ENCODE measurements at places on chromosomes 1 and 21.

DNA sequence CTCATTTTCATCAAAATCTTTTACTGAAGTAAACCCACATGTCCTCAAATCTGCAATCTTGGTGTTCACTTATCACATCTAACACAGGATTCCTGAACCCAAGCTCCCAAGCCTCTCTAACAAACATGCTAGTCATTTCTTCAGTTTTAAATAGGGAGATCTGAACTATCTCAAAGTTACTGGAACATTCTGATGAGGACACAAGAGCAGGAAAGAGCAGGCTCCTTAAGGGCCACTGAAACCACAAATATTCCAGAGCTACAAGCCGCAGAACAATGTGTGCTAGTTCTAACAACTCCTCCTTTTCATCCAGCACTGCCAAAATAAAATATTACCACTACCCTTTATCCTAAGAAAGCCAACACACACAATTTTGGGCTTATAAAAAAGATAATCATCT lies 38.9 kb downstream of the WARS2 start:
- DNase-seq: no peak

GRCh38 chr1:151238467-151238739 lies 16.1 kb upstream of the PSMD4 start:
- no peak for DNase-seq

DNA sequence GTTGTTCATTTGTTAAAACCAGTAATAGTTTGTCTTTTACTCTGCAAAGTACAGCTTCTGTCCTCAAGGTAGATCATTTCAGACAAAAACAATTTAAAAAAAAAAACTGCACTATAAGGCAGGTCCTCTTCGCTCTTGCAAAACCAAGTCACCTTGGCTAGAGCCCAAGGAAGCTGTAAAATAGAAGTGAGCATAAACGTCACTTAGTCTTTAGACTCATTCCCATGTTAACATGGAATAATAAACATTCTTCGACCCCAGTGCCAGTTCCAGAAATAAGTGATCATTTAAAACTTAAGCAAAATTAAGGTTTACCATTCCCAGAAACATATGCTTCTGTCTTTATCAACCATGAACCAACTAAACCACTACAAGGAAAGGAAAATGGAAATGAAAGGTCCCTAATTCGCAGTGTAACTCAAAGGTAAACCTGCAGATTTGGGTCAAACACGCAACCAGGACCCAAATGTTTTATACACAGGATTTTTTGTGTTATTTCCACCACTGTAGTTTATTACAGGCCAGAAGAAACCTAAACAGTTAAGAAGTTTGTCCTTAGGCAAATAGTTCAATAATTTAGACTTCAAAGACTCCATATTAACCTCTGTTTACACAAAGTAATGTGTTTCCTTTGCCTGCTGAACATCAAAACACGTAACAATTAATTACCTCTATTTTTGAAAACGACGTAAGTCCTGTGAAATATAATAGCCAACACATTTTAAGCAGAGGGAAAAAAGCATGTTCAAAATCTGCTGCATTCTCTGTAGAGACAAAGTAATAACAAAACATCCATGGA lies 54.6 kb downstream of the TGFBR3 start:
- DNase-seq: no peak

DNA sequence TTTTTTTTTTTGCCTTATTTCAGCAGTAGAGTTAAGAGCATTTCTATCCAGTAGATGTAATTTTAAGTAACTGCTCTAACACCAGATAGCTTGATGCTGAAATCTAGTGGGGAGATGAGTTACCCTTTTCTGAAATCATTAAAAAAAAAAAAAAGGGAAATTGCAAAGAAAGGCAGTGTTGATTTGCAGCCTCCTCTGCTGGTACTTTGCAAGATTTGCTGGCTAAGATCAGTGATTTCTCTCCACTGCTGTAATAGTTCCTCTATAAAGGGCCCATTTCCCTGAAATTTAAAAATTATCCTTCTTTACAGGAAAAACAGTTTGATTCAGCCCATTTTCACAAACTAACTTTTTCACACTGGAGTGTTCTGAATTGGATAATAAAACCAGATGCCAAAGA lies 120.6 kb downstream of the PTBP2 start:
- no peak for DNase-seq

DNA sequence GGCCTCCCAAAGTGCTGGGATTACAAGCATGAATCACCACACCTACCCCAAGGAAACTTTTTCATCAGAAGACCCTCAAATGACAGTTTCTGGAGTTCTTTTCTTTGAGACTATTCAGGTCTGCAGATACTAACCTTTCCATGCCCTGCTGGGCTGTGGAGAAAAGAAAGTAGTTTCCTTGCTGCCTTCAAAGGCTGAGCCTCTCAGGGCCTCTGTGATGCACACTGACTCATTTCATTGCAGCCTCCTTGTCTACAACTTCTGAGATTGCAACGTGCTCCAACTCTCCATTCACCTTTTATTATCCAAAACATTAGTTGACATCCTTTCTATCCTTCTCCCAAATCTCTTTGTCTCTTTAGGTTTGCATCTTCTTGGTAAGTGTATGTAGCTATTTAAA lies 8.8 kb upstream of the SAMSN1 start:
- DNase-seq: no peak

GRCh38 chr1:6982443-6982842 lies 197.2 kb downstream of the CAMTA1 start:
- no peak for DNase-seq

GRCh38 chr1:53431805-53432565 lies 27.2 kb upstream of the DMRTB1 start:
- no peak for DNase-seq

GRCh38 chr1:156070548-156070947 lies 9.6 kb downstream of the RAB25 start:
- no peak for DNase-seq

- DNase-seq: no peak
These were observed 29.6 kb downstream of the NHLH2 start for GRCh38 chr1:115811140-115811828.

DNA sequence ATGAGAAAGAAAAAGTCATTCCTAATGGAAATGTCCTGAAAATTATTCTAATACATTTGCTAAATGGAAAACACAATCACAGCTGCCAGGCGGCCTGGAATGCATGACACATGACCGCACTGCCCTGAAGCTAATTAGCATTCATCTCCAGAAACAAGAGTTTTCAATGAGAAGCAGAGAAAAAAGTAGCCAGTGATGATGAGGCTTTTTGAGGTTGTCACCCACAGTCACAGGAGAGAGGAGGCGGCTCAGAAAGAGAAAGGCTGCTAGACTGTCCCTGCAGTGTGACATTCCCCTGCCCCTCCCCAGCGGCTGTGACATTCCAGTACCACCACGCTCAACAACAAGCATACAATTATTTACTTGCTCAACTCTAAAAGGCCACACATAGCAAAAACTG lies 122.9 kb upstream of the KRTAP19-8 start:
- no peak for DNase-seq

GRCh38 chr1:181430015-181430885 lies 53.1 kb upstream of the CACNA1E start:
- DNase-seq: no peak
